RPMI8226 (cell line): ENCODE measurements at places on chromosomes 5 and 9.

DNA sequence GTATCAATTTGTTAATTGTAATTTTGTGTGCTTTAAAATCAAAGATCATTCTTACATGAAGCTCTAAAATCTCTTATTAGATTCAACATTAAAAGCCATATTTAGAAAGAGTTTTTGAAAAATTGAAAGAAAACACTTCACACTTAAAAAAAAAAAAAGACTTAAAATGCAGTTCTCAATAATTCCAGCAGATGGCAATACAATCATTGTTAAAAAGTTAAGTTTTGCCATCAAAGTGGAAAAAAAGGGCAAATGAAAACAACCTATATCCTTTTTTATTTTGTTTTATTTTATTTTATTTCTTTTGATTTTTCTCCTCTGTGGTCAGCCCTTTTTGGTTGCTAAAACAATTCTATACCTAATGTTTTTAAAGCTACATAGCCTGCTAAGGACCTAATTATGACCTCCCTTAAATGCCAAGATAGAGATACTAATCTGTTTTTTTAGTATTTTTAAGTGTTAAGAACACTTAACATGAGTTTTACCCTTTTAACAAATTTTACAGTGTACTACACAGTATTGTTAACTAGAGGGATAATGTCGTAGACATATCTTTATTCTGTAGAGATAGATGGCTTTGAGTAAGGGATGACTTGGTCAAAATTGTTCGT lies 154.2 kb upstream of the DAB2 start:
- peak; percentile 8 for DNase-seq

GRCh38 chr5:176817841-176818377 lies 7.5 kb downstream of the UNC5A start:
- DNase-seq = peak; percentile 55

DNA sequence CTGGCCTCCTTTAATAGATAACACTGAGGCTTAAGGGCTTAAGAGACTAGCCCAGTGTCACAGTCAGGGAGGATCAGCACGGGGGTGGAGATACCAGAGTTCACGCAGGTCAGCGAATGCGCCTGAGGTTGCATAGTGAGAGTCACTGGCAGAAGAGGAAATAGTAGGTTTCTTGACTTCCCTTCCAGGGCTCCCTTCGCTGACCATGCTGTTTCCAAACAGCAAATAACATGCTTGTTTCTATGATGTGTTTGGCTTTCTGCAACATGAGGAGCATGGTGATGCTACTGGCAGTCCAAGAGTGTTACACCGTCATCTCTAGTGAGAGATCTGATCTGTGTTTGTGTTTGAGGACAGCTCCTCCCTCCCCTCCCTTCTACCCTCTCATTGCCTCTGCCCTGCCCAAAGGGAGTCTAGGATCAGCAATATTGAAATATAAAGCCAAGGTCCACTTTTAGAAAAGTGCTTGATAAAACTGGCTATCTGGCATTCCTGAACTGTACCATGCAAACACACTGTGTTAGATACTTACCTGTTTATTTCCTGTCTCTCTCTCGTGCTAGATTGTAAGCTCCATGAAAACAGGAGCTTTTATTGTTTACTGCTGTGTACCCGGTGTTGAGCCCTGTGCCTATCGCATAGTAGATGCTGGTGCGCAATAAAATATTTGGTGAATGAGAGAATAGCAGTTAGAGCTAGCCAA lies 12.3 kb downstream of the TLE4 start:
- DNase-seq = peak; percentile 42

- no peak for DNase-seq
These were observed 357.0 kb upstream of the PIK3R1 start for GRCh38 chr5:67858471-67859031.

- no peak for DNase-seq
These were observed 101.1 kb downstream of the APBA1 start for GRCh38 chr9:69571032-69571431.

DNA sequence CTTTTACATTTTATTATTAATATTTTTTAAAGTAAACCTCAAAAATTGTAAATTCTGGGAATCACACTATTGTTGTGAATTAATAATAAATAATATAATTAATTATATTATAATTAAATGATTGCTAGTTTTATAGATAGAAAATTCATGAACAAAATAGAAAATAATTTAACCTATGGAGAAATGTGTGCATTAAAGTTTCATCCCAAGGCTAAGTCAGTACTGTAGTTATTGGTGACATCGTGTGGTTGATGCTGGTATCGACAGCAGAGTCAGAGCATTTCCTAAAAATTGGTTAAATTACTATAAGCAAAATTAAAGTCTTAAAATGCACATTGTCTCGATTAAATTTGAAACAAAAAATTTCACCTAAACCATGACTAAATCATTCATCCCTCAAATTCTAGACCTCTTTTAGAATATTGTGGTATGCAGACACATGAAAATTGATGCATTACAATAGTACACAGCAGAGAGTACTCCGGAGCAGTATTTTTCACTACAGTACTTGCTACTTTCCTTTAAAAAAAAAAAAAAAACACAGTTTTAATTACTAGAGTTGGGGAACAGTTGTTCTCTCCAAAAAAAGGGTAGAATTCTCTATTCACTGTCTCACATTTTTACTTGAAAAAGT lies 73.9 kb downstream of the RORB start:
- DNase-seq = peak; percentile 24

DNA sequence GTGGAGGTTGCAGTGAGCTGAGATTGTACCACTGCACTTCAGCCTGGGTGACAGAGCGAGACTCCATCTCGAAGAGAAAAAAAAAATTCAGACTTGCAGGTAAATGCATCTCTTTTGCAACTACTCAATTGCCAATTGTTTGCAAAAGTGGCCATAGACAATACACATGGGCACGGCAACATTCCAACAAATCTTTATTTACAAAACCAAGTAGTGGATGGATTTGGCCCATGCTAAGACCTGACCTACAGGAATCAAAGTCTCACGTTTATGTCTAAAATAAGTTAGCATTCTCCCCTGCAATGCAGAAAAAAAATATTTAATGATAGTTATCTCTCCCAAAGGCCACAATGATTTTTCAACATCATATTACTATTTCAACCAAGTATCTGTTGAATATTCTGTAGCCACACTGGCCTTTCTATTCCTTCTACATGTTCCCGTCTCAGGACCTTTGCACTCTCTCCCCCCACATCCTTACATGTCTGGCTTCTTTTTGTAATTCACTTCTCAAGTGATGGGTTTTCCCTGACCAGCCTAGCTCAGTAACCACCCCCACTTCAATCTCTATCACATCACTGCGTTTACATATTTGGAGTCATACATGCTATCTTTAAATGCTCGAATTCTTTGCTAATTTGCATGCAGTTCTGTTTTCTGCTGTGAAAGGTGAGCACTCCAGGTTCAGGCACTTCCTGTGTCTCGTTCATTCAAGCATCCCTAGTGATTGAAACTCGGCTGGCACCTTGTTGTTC lies 54.2 kb downstream of the FNBP1 start:
- DNase-seq = no peak

- no peak for DNase-seq
These were observed 153.1 kb upstream of the RASA1 start for GRCh38 chr5:87114631-87115030.

GRCh38 chr5:96117771-96118651 lies 156.4 kb upstream of the ELL2 start:
- no peak for DNase-seq

GRCh38 chr5:97951139-97951538 lies 768.1 kb upstream of the RIOK2 start:
- DNase-seq = no peak

- DNase-seq = no peak
These were observed 20.4 kb downstream of the PDE4D start for GRCh38 chr5:59873113-59873512.

DNA sequence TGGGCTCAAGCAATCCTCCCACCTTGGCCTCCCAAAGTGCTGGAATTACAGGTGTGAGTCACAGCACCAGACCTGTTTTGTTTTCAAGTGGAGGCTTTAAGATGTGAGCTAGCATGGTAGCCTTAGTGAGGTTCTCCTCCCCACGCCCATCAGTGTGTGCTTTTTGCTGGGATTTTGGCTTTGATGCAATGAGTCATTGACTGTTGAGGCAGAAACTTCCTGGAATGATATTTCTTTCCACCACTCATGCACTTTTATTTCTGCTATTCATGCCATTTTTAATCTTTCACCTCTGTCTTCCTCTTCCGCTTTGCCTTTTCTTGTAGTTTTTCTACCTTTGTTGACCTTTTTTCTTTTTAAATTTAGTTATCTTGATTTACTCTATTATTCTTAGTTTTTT lies 4.2 kb upstream of the NFIL3 start:
- no peak for DNase-seq

- DNase-seq = no peak
These were observed 30.4 kb downstream of the PRDM6 start for GRCh38 chr5:123119334-123119986.

GRCh38 chr9:136205707-136205992 lies 722 bp upstream of the LHX3 start:
- DNase-seq = no peak

- peak; percentile 19 for DNase-seq
These were observed at the start of gene TMEM171 for GRCh38 chr5:73120222-73121118. TSS of gene TMEM171 (plus strand) at chr5:73120575. CDS start at chr5:73123374, 2,799 bp downstream.

DNA sequence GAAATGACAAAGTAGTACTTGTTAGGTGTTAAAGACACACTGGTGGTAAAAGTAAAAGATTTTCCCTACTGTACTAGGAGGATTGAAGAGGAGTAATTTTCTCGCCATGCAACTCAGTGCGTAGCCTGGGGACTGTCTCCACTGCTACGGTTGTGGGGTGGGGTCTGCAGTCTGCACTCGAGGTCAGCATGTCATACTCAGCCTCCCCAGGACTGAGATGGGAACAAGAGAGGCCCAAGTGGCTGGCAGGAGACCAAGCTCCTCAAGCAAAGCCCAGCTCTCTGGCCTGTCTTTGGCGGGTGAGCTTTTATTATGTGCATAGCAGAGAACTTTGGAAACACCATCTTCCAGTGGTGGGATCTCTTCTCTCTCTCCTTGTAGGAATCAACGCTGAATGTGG lies 10.4 kb downstream of the NHP2 start:
- no peak for DNase-seq

- no peak for DNase-seq
These were observed 20.9 kb upstream of the SYNPO start for GRCh38 chr5:150619359-150620230.

DNA sequence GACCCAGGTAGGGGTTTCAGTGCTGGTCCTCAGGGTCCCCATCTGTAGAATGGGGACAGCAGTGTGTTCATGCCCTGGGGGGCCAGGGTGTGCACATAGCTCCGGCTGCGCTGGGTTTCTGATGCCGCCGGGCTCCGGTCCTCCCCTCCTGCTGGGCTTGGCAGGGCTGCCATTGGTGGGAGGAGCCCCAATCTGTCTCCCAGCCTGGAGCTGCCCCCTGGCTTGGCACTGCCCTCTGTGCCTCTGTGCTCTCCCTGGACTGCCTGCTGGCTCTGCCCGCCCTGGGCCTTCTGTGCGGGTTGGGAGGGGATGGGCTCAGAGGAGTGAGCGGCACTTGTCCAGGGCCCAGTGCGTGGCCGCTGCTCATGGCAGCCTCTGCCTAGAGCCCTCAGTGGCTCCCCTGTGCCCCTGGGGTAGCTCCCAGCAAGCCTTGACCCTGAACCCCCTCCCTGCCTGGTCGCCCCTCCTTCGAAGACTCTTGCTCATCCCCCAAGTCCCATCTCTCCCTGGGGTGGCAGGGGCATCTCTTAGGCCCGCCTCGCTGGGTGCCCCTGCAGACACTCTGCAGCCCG lies 35.7 kb downstream of the RXRA start:
- no peak for DNase-seq

DNA sequence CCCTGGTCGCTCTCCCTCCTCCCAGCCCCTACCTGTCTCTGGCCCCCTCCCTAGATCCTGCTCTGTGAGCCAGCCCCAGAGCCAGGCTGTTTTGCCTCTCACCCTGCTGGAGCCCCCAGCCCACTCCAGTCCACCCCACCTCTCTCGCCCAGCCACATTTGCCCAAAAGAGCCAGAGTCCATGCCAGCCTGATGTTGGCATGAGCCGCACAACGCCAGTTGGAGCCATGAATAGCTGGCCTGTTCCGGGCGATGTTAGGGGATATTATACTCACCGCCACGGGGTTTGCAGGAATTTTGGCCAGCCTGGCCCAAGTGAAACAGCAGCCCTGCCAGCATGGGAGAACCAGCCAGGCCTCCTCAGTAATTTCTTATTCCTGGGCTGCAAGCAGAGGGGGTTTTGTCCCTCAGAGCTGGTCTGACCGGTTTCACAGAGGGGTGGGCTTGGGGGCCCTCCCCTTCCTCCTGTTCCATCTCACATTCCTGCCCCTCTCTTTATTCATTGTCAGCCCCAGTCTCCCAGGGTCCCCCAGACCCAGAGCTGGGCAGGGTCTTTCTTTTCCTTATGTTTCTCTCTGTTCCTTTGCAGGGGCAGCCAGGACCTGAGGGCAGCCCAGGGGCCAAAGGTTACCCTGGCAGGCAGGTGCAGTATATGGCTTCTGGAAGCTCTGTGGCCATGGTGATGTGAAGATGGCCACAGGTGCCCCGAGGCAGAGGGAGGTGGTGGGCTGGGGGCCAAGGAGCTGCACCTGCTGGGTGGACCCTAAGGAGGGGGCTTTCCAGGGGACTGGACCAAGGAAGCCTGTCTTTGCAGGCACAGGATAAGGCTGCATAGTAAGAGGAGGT lies 50.1 kb downstream of the COL27A1 start:
- DNase-seq = no peak

DNA sequence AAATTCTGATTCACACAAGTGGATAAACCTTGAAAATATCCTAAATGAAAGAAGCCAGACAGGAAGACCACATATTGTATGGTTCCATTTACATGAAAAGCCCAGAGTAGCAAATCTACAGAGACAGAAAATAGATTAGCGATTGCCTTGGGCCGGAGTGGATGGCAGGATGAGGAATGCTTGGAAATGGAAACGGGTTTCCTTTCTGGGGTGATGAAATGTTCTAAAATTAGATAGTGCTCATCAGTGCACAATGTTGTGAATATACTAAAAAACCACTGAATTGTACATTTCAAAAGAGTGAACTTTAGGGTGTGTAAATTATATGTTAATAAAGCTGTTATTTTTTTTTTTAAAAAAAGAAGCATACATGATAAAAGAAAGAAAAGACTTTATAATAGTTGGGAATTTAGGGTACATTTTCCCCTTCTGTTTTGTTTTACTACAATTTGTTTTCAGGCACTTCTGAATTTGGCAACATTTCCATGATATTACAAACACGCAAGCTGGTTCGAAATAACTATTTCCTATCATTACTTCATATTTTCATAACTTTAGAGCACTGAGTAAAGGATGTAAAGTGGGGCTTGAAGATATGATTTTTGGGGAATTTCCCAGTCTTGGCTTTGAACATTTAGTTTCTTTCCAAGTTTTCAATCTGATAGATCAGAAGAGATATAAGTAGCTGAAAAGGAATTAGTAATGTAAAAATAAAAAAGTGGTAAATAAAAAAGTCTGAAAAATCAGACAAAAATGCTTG lies 23.9 kb downstream of the SLC35A4 start:
- DNase-seq = no peak

DNA sequence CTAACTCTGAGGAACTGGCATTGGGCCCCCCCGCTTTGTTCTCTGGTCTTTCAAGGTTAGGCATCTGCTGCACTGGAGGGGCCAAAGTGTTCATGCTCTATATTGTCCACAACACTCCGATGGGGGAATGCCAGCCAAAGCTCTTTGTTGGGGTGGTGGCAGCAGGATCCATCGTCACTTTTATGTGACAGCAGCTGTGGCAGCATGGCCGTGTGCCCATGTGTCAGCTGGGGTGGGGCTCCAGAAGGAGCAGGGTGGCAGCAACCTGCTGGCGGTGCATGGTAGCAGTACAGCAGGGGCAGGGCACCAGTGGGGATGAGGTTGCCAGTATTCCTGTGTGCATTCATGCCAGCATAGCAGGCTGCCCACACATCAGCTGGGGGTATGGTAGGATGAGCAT lies 28.2 kb downstream of the ITGA2 start:
- no peak for DNase-seq

GRCh38 chr5:145938776-145939539 lies 2.6 kb downstream of the SH3RF2 start:
- no peak for DNase-seq

GRCh38 chr5:56848206-56848605 lies 32.9 kb downstream of the MAP3K1 start:
- DNase-seq = no peak
